ENCODE measurements at places on chromosomes 1 and 21. TPM values are rescaled to one million over a fixed set of nuclear protein-coding genes. Genes with fewer than 3 reads are reported as not detected.

DNA sequence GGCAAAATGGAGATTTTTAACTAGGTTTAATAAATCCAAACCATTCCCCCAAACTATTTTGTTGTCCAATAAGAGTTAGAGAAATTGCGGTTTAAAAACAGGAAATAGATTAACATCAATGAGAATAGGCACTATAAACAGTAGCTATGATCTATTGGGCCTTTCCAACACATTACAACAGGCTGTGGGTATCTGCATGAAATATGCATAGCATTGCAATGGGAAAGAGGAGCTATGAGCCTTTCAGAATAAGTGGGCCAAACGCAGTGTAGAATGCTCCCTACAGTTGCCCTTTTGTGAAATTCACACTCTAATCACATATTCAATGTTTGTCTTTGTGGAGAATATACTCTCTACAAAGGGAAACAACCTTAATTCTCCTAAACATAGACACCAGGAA, 305.5 kb upstream of the PRMT6 start:
- no peak for DNase-seq

DNA sequence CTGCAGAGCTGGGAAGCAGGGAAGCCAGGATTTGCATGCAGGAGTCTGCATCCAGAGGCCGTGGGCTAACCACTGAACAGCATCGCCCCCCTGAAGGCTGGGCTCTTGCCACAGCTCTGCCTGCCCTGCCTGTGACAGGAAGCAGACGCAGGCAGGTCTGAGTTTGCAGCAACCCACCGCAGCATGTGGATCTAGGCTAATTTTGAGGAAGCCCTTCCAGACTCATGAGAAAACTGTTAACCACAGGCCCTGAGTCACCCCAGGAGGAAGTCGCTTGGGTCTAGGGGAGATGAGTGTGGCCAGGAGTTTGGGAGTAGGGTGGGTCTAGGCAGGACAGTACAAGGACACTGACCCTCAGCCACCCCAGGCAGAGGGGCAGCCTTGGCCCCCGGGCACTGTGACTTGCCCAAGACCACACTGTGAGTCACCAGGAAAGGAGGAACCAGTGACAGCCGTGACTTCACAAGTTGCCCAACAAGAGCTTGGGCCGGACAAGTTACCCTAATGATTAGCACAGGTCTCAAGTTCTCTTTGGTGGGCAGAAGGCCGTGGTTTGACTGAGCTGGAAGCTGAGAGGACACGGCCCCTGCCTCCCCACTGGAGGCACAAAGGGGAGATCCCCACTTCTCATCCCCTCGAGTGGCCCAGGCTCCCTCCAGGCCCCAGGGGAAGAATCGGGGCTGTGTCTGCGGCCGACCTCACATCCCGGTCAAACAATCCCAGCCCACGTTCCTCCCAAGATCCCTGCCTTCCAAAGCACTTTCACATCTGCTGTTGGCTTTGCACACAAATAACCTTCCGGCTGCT, 826 bp downstream of the LAPTM5 start:
- peak; percentile 79 for DNase-seq

GRCh38 chr1:35532497-35533223, 24.5 kb downstream of the KIAA0319L start:
- DNase-seq: no peak

TMEM82 gene
- total RNA-seq: not detected
